Fibroblast of pulmonary artery (primary cell): ENCODE measurements at places on chromosomes 6 and 20.
A peak's percentile ranks its signal among the peaks of the same experiment; 100 is the strongest.

GRCh38 chr20:11573507-11573906, 344.2 kb upstream of the BTBD3 start:
- no peak for DNase-seq

GRCh38 chr6:72466471-72466870, 155.4 kb upstream of the KCNQ5 start:
- no peak for DNase-seq

DNA sequence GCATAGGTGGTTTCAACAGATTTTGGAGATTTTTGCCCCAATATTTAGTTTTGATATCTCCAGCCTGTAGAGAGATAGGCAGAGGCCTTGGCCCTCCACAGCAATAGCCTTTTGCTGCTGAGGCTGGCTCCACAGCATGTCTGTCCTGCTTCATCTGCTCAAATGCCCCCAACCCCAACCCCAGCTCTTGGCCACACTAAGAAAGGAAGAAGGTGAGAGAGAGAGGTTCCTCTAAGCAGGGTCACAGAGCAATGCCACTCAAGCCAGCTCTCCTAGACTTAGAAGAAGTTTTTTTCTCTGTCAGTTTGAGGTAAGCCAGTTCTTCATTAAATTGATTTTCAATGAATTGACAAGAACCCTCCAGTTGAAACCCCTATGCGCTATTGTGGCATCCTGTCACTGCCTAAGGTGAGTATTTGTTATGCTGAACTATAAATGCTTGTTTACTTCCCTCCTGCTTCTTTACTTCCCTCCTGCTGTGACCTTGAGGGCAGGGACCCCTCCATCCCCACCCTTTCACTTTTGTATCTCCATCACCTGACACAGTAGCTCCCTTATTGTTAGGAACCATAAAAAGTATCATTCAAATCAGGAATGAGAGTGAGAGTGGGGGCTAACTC, 366.2 kb upstream of the CNR1 start:
- DNase-seq = no peak

GRCh38 chr6:33949877-33950435, 146.2 kb upstream of the MLN start:
- DNase-seq = no peak

- no peak for DNase-seq
Measured at GRCh38 chr20:58401162-58401561, 12.1 kb downstream of the VAPB start.

- DNase-seq = no peak
Measured at GRCh38 chr6:43836507-43837240, 66.7 kb downstream of the VEGFA start.

- no peak for DNase-seq
Measured at GRCh38 chr20:4233520-4233919, 218.2 kb upstream of the RNF24 start.

GRCh38 chr6:148068437-148069061, 274.1 kb upstream of the SASH1 start:
- no peak for DNase-seq

GRCh38 chr6:92479831-92480230, 939.5 kb downstream of the EPHA7 start:
- DNase-seq = peak; percentile 6

GRCh38 chr6:35587167-35587566, 74.5 kb upstream of the TULP1 start:
- DNase-seq = no peak
